ENCODE measurements at places on chromosomes 6 and 20.

- H3K27me3 ChIP-seq, result no peaks in the 10 kb centered on the region
- no peak overlapping the region for H3K27ac ChIP-seq
- no peak overlapping the region for H3K4me3 ChIP-seq
Observed at GRCh38 chr6:159493898-159494585, 199.0 kb downstream of the SOD2 start.

- H3K4me3 ChIP-seq, result no peak overlapping the region
- peaks cover 4% of the 10 kb centered on the region for H3K4me1 ChIP-seq
- no peak for DNase-seq
- H3K36me3 ChIP-seq, result no peaks in the 10 kb centered on the region
Observed at GRCh38 chr6:56734335-56734734, 91.6 kb upstream of the DST start.

GRCh38 chr20:59289994-59290393 is 10.4 kb upstream of the EDN3 start:
- H3K4me1 ChIP-seq, result no peaks in the 10 kb centered on the region
- H3K27ac ChIP-seq, result no peak overlapping the region
- no peaks in the 10 kb centered on the region for H3K27me3 ChIP-seq
- H3K4me3 ChIP-seq, result no peak overlapping the region
- no peak for DNase-seq
- no peaks in the 10 kb centered on the region for H3K36me3 ChIP-seq

GRCh38 chr6:501891-502601 is 110.5 kb downstream of the IRF4 start:
- no peak overlapping the region for H3K4me3 ChIP-seq
- H3K27me3 ChIP-seq, result no peaks in the 10 kb centered on the region

GRCh38 chr20:23407781-23408464 is 13.4 kb downstream of the NAPB start:
- peaks cover 56% of the 10 kb centered on the region for H3K4me1 ChIP-seq
- H3K27ac ChIP-seq, result no peak overlapping the region
- no peak overlapping the region for H3K4me3 ChIP-seq

DNA sequence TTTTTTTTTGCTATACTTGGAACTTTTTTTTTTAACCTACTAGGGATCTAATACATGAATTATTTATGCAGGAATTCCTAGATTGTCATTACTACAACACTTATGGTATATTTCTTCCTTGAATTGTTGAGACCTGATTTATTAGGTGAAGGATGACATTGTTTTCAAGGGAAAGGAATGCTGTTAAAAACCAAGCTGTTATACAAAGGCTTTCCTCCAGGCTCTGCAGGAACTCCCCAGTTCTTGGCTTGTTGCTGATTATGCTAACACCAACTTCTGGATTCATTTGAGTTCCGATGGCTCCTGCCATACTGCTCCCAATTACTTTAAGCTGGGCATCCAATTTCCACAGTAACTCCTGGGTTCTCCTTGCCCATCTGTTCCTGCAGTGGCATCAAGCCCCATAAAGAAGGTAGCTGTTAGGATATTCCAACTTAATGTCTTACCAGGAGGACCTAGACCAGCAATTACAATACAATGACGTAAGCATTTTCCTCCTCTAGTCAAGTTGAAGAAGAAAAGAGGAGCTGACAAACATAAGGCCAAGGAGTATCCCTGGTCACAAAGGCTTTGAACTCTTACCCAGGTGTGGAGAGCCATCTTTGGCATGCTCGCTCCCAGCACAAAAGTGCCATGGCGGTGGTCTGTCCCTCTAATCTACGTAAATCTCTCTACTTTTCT is 215.9 kb upstream of the AGPAT4 start:
- DNase-seq, result no peak
- no peaks in the 10 kb centered on the region for H3K36me3 ChIP-seq
- H3K4me1 ChIP-seq, result no peaks in the 10 kb centered on the region
- no peak overlapping the region for H3K4me3 ChIP-seq
- H3K27ac ChIP-seq, result no peak overlapping the region

DNA sequence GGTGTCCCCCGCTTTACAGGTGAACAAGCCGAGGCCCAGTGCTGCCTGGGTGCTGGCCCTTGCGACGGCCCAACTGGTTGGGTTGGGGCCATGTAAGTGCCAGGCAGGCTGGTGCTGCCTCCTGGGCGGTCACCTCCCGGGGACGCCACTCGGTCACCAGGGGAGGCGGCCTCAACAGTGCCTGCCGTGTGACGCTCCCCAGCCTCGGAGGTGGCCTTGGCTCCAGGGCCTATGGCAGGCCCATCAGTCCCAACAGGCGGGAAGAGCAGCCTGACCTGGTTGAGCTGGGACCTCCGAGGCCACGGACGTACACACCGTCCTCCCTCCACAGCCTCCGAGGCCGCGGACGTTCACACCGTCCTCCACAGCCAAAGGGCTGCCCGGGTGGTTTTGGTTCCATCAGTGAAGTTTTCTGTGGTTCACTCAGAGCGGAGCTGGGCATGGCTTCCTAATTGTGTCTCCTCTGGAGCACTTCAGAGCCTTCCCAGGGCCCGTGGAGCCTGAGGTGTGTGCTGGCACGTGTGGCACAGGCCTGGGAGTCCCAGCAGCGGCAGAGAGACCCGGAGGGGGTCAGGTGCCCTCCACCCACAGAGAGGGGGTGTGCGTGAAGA is 19.3 kb upstream of the SLCO4A1 start:
- peaks cover 68% of the 10 kb centered on the region for H3K4me1 ChIP-seq
- peaks cover 25% of the 10 kb centered on the region for H3K27me3 ChIP-seq
- peak overlapping the region; percentile 94 for H3K27ac ChIP-seq
- no peaks in the 10 kb centered on the region for H3K36me3 ChIP-seq

- no peak overlapping the region for H3K4me3 ChIP-seq
- no peaks in the 10 kb centered on the region for H3K36me3 ChIP-seq
- no peak for DNase-seq
- H3K27me3 ChIP-seq, result peaks cover 67% of the 10 kb centered on the region
Observed at GRCh38 chr6:41487860-41488432, 58.2 kb upstream of the FOXP4 start.

GRCh38 chr6:14540276-14540675 is 422.7 kb downstream of the CD83 start:
- H3K27ac ChIP-seq, result no peak overlapping the region
- H3K36me3 ChIP-seq, result no peaks in the 10 kb centered on the region
- no peak for DNase-seq
- H3K4me3 ChIP-seq, result no peak overlapping the region
- H3K4me1 ChIP-seq, result no peaks in the 10 kb centered on the region

DNA sequence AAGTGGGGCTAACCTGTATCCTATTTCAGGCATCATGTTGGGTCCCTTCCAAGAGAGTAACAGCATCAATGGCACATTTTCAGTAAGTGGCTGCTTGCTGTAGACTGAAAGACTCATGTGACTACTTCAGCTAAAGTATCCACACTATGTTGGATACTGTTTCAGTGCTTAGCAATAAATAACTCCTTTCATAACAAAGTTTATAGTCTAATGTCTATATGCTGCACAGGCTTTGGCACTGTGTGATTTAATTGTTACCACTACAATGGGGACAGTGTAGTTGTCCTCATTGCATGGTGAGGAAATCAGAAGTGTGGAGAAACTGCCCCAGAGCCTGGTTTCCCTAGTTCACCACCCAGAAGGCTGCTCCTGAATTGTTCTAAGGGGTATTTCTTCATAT is 318.0 kb upstream of the PTCHD4 start:
- H3K27ac ChIP-seq, result no peak overlapping the region
- H3K4me1 ChIP-seq, result peaks cover 5% of the 10 kb centered on the region
- no peaks in the 10 kb centered on the region for H3K27me3 ChIP-seq
- no peaks in the 10 kb centered on the region for H3K36me3 ChIP-seq

DNA sequence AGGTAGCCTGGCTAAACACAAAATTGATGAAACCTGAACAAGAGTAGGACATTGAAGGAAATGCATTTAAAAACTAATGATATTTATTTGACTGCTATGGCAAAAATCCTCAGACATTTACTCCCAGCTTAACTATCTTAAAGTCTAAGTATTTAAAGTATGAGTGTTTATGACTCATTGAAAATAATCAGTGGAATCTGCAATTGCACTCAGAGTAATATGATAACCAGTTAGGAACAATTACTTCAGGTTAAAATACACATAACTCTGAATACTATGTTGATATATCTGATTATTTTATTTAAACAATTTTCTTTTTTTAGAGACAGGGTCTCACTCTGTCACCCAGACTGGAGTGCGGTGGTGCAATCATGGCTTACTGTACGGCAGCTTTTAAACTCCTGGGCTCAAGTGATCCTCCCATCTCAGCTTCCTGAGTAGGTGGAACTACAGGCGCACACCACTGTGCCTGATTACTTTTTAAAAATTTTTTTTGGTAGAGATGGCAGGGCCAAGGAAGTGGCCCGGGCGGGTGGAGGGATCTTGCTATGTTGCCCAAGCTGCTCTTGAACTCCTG is 43.9 kb downstream of the FILIP1 start:
- H3K27ac ChIP-seq, result no peak overlapping the region
- no peaks in the 10 kb centered on the region for H3K27me3 ChIP-seq
- no peak for DNase-seq
- no peaks in the 10 kb centered on the region for H3K4me1 ChIP-seq
- H3K4me3 ChIP-seq, result no peak overlapping the region
- no peaks in the 10 kb centered on the region for H3K36me3 ChIP-seq

DNA sequence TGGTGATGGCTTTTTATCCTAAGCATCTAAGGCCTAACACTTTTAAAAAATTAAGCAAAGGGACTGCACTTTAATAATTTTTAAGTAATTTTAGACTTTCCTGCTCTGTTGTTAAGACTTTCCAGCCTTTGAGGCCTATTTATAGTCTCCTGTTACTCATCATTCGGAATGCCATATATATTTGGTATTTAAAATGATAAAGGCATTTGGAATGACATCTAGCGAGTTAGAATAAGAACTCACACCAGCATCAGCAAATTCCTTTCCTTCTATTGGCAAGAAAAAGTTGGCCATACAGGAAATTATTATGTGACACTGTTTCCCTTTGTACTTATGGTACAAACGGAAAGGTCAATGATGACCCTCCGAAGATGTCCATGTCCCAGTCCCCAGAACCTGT is 88.1 kb upstream of the STMND1 start:
- H3K36me3 ChIP-seq, result no peaks in the 10 kb centered on the region
- no peak for DNase-seq
- peaks cover 9% of the 10 kb centered on the region for H3K4me1 ChIP-seq
- H3K4me3 ChIP-seq, result no peak overlapping the region
- no peaks in the 10 kb centered on the region for H3K27me3 ChIP-seq

GRCh38 chr20:20457392-20458126 is 89.7 kb downstream of the INSM1 start:
- no peak overlapping the region for H3K27ac ChIP-seq
- no peak overlapping the region for H3K4me3 ChIP-seq

GRCh38 chr20:48706116-48706656 is 121.6 kb downstream of the PREX1 start:
- DNase-seq, result no peak
- H3K27ac ChIP-seq, result peak overlapping the region; percentile 30
- no peak overlapping the region for H3K4me3 ChIP-seq

GRCh38 chr6:56370127-56370540 is 122.8 kb upstream of the COL21A1 start:
- peaks cover 46% of the 10 kb centered on the region for H3K4me1 ChIP-seq
- H3K4me3 ChIP-seq, result no peak overlapping the region
- H3K36me3 ChIP-seq, result no peaks in the 10 kb centered on the region
- no peak for DNase-seq

GRCh38 chr6:149939909-149940671 is 1.7 kb upstream of the ULBP2 start:
- DNase-seq, result no peak
- H3K27me3 ChIP-seq, result peaks cover 33% of the 10 kb centered on the region
- H3K4me3 ChIP-seq, result no peak overlapping the region
- no peak overlapping the region for H3K27ac ChIP-seq
- peaks cover 40% of the 10 kb centered on the region for H3K4me1 ChIP-seq
- no peaks in the 10 kb centered on the region for H3K36me3 ChIP-seq

DNA sequence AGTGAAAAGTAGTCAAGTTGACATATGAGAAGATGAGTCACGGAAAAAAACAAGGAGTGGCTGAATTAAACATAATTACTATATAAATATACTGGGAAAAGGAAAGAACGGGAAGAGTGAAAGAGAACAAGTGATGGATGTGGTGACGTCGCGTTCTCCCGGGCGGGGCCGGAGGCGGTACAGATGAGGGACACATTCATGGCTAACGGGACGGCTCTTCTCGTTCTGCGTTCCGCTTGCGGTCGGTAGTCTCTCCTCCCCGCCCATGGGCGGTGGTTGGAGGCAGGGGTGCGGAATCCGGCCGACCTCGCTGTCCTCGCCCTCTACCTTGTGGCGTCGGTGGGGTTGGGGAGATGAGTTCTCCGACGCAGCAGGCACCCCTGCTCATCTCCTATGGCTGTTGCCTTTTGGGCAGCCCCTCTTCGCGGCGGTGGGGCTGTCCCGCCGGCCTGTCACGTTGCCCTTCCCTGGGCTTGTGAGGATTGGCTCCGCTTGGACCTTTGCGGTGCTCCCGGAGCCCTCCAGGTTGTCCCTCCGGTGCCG is 22.5 kb downstream of the HLA-G start:
- peaks cover 4% of the 10 kb centered on the region for H3K27me3 ChIP-seq
- H3K36me3 ChIP-seq, result no peaks in the 10 kb centered on the region
- no peak overlapping the region for H3K27ac ChIP-seq
- DNase-seq, result no peak

DNA sequence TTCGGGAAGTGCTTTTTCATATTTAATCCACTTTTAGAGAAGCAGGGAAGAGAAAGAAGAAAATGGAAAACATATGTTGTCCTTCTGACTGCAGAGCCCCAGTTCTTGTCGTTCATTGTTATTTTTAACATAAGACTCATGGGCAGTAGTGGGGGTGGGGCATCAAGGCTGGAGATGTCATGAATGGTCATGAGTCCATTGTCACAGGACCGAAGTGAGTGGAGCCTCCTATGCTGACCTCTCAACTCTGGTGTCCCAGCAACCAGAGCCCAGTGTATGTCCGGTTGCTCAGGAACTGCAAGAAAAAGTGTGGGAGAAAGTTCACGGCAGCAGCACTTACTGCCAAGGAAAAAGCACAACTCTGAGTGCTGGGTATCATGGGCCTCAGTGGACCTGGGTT is 108.6 kb downstream of the BANF2 start:
- no peak for DNase-seq
- H3K27me3 ChIP-seq, result no peaks in the 10 kb centered on the region
- peaks cover 3% of the 10 kb centered on the region for H3K4me1 ChIP-seq
- H3K27ac ChIP-seq, result peak overlapping the region; percentile 76
- H3K4me3 ChIP-seq, result no peak overlapping the region

GRCh38 chr20:59217173-59217572 is 53.6 kb downstream of the ZNF831 start:
- no peaks in the 10 kb centered on the region for H3K36me3 ChIP-seq
- H3K27me3 ChIP-seq, result no peaks in the 10 kb centered on the region
- no peak overlapping the region for H3K27ac ChIP-seq
- H3K4me3 ChIP-seq, result no peak overlapping the region
- H3K4me1 ChIP-seq, result peaks cover 5% of the 10 kb centered on the region

GRCh38 chr20:10715035-10715434 is 41.2 kb upstream of the JAG1 start:
- no peaks in the 10 kb centered on the region for H3K36me3 ChIP-seq
- peaks cover 5% of the 10 kb centered on the region for H3K4me1 ChIP-seq
- no peak overlapping the region for H3K27ac ChIP-seq
- H3K27me3 ChIP-seq, result no peaks in the 10 kb centered on the region

DNA sequence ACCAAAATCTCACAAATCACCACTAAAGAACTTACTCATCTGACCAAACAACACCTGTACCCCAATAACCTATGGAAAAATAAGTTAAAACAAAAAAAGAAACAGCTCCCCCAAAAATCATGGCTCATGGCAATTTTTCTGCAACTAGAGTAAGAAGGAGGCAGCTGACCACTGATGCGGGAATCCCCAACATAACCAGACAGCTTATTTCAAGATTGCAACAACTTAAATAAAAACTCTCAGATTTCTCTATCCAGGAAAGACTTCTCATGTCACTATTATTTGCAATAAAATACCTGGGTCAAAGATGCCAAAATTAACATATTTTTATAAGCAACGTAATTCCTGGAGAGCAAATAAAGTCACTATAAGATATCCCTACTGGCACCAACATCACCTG is 128.1 kb upstream of the LY86 start:
- H3K36me3 ChIP-seq, result no peaks in the 10 kb centered on the region
- H3K27ac ChIP-seq, result no peak overlapping the region
- no peak for DNase-seq
- H3K4me3 ChIP-seq, result no peak overlapping the region
- no peaks in the 10 kb centered on the region for H3K4me1 ChIP-seq

Data from esophagus squamous epithelium (tissue), 5 donors.